ENCODE measurements at places on chromosomes 2 and 18. TPM values are rescaled to one million over a fixed set of nuclear protein-coding genes. Genes with fewer than 3 reads are reported as not detected.

The RAB6C gene
- total RNA-seq = not detected

The ABCG5 gene
- not detected for total RNA-seq

The SGPP2 gene
- total RNA-seq = 28.2 TPM

The PSMD14 gene
- 40.7 TPM for total RNA-seq

The PPP4R3B gene
- total RNA-seq = 64.6 TPM

The FRZB gene
- 0.76 TPM for total RNA-seq

The RAMP1 gene
- total RNA-seq = 7.0 TPM

The EPHA4 gene
- total RNA-seq = 41.0 TPM

The PID1 gene
- 47.8 TPM for total RNA-seq

The MYO5B gene
- 23.8 TPM for total RNA-seq

The RTP5 gene
- not detected for total RNA-seq

The CD8B2 gene
- not detected for total RNA-seq

The TRPM8 gene
- not detected for total RNA-seq

The STK17B gene
- 59.2 TPM for total RNA-seq

- no peak for DNase-seq
Measured at GRCh38 chr2:137194111-137194510, 428.8 kb downstream of the THSD7B start.

GRCh38 chr2:39996653-39997080 is 217.6 kb upstream of the THUMPD2 start:
- DNase-seq = no peak

DNA sequence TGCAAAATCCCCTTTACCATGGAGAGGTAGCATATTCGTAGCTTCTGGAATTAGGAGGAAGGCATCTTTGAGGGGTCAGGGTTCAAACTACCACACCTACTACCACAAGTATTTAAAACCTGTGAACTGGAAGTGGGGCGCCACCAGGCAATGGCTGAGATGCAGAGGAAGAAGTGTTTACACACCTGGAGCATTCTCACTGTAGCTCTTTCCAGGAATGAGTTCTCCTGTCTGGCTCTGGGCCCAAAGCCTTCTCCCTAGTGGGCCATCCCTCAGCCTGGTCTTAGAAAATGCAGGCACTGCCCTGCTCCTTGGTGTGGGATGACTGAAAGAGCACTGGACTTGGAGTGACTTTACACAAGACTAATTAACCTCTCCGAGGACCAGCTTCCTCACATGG is 30.7 kb upstream of the FOXI3 start:
- peak; percentile 52 for DNase-seq

DNA sequence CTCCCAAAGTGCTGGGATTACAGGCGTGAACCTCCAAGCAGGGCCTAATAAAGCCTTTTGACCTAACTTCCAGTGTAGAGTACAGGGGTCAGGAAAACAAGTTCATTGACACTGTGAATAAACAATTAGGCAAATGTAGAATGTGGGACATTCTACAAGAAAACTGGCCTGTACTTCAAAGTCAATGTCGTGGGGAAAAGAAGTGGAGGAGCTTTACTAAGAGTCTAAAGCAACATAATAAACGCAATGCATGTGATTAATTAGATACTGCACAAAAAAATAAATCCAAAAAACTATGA is 3.6 kb upstream of the RRM2 start:
- DNase-seq = no peak

GRCh38 chr2:157312866-157313486 is 12.6 kb downstream of the ERMN start:
- DNase-seq = no peak

- DNase-seq = no peak
Measured at GRCh38 chr2:174914853-174915760, 90.1 kb downstream of the CHN1 start.

DNA sequence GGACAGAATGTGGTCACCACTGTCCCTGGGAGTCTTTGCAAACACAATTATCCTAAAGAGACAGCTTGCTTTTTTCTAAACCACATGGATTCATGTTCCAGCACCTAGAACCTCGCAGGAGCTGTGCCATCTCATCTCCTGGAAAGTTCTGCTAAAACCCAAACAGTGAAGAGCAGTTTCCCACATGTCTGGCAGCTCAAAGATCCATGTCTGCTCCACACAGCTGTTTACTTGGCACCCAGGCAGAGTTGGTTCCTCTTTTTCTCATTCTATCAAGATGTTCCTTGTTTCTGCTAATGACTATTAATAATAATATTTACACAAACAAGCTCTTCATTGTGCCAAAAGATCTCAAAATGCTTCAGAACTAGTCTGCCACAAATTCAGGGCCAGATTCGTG is 30.1 kb upstream of the PID1 start:
- DNase-seq = no peak

- DNase-seq = peak; percentile 4
Measured at GRCh38 chr2:184596819-184597411, 1.4 kb upstream of the ZNF804A start.

GRCh38 chr18:58887613-58887963 is 22.9 kb downstream of the ZNF532 start:
- no peak for DNase-seq

GRCh38 chr2:29114946-29115609 is at the start of gene CLIP4:
Gene CLIP4 (plus strand): TSS chr2:29115415. CDS start chr2:29121389, 5,974 bp downstream.
- peak; percentile 87 for DNase-seq

GRCh38 chr18:36752929-36753865 is 75.6 kb downstream of the TPGS2 start:
- no peak for DNase-seq

DNA sequence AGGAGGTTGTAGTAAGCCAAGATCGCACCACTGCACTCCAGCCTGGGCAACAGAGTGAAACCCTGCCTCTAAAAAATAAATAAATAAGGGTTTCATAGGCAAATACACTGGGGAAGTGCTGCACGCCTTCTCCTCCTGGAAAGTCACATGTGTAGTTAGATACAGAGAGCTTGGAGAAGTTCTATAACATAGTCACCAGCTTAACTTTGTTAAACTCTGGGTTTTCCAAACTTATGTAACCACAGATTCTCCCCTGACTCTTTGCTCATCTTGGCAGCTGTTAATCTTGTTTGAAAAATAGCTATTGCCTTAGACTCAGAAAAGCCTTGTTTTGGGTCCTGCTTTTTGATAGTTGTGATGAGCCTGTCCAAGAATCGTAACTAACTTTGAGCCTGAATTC is 25.2 kb downstream of the KIAA2012 start:
- DNase-seq = no peak

DNA sequence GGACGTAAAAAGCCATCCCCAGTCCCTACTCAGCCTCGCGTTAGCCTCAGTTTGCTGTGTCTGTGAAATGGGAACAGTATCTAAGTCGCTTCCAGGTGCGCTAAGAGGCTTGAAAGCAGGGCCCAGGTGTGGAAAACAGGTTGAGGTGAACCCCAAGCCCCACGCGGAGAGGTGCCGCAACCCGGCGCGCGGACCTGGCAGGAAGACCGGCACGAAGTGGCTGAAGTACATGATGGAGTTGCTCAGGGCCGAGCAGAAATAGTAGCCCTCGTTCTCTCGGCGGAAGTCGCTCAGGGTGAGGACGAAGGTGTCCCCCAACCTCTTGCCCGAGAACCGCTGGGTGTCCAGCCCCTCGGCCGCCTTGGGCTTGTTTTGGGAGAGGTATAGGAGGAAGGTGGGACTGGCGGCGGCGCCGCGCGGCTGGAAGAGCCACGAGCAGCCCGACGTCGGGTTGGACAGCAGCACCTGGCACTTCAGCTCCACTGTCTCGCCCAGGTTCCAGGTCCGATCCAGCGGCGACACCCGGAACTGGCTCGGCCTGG is 508 bp downstream of the CD8A start:
- no peak for DNase-seq

- DNase-seq = no peak
Measured at GRCh38 chr2:236747426-236747825, 177.8 kb downstream of the ACKR3 start.

GRCh38 chr2:175890636-175891242 is 111.3 kb downstream of the LNPK start:
- DNase-seq = no peak

GRCh38 chr2:121099329-121100290 is 185.4 kb downstream of the TFCP2L1 start:
- no peak for DNase-seq

DNA sequence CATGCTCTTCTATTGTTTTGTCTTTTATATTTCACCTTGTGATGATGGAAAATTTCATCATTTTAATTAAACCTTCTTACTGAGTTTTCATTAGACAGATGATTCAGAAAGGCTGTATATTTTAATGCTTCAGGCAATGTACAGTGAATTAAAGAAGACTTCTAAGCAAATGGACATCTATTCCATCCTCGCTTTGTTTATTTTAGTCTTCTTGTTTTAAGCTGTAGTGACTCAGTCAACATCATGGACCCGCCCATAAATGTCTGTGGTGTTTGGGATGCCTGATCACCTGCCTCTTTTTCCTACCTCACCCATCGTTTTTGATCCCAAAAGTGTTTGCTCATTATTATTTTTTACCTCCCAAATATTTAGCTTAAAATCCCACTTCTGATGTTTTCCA is 43.1 kb downstream of the KYNU start:
- DNase-seq = no peak

GRCh38 chr2:141467331-141467730 is 663.5 kb downstream of the LRP1B start:
- DNase-seq = no peak

DNA sequence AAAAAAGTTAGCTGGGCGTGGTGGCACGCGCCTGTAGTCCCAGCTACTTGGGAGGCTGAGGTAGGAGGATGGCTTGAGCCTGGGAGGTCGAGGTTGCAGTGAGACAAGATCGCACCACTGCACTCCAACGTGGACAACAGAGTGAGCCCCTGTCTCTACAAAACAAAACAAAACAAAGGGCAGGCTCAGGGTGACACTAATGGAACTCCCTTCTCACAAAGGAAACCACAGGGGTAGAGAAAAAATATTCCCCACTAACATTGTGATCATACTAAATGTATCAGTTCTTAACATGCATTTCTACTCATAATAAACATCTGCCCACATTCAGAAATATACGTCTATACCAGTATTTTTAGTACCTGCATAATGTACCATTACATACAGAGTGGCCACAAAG is 21.1 kb downstream of the STAM2 start:
- DNase-seq = no peak

DNA sequence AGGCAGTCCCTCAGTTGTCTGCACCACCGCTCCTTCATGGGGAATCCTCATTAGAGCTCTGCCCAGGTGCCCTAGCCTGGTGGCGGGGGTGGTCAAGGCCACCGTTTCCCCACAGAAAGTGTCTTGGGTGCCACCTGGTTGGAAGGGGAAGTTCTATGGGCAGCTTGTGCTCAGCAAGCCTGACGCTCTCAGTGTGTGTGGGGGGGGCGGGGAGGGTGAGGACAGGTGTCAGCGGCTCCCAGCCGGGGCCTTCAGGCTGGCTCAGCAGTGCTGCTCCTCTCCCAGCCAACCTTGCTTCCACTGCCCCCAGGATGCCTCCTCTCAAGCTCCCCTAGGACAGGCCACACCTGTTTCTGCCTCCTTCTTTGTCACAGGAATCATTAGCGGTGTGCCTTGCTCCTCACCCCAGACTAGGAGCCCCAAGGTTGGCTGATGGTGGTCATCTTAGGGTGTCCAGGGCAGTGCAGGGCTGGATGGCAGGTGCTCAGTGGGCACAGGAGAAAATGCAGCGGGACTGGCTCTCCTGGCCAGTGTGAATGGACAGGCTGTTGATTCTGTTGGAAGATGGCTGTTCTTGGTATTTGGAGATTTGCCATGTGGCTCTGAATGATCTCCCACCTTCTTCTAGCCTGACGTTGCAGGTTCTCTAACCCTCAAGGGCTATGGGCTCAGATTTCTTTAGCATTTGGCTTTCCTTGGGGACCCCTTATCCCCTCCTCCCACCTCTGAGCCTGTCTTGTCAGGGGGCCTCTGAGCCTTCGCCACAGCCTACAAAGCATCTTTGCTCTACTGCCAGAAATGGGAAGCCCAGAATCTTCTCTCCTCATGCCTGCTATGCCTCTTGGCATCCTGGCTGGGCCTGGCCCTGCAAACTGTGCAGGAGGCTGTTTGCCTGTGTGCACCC is 185.8 kb upstream of the HS6ST1 start:
- no peak for DNase-seq

- DNase-seq = no peak
Measured at GRCh38 chr2:150391779-150392178, 95.7 kb downstream of the RND3 start.

GRCh38 chr2:86017901-86018896 is 87.5 kb downstream of the POLR1A start:
- peak; percentile 68 for DNase-seq

GRCh38 chr2:85892216-85892944 is 3.6 kb upstream of the ST3GAL5 start:
- DNase-seq = no peak

DNA sequence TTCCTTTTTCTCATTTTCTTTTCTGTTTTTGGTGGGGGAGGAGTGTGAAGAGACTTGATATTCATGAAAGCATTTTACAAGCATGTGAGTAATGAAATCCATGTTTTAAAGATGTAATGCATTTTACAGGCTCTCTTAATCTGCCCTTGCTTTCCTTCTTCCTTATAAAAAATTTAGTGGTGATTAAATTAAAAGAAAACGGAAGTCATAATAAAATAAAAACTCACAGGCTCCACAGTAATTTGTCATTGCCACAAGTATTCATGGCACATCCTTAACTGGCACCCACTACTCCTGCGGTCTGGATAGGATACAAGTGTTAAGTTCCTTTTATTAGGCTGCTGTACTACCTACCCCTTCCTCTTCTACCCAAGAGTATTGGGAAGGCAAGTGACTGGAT is 241.2 kb downstream of the SLC4A3 start:
- no peak for DNase-seq

GRCh38 chr18:8869696-8870095 is 164.3 kb downstream of the MTCL1 start:
- DNase-seq = no peak

DNA sequence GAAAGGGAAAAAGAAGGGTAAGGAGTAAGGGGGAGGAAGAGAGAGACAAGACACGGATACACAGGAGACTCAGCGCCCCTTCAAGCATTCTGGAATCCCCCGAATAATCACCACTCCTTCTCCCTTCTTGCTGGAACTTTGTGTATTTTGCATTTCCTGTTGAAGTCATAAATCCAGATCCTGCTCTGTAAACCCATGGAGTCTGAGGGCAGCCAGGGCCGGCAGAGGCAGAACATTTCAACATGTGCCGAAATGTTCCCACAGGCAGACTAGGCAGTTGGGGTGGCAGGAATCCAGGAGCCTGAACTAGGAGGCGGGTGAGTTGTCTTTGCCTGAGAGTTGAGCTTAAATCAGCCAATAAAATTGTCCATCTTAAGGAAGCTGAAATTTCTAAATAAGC is 193.1 kb downstream of the SH3RF3 start:
- peak; percentile 88 for DNase-seq

GRCh38 chr2:54685263-54685775 is 38.1 kb upstream of the EML6 start:
- DNase-seq = no peak

DNA sequence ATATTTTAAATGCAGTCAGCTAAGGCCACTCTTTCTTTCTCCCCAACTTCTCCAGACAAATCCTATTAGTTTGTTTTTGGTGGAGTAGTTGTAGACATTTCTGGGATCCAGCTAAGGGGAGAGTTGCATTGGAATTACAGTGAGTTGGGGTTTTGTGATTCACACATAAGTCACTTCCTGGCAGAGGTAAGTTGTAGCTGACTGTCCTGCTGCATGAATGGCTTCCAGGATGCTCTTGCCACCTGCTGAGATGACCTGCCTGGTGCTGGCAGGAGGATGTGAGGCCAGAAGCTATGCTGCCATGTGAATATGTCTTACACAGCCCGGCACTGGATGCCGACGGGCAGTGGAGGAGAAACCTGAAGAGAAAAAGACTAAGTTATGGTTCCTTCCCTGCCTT is 243.7 kb downstream of the TDRD15 start:
- DNase-seq = no peak

Measured in left lung (tissue), 14 donors.